ENCODE measurements at places on chromosomes 7 and 10. TPM values are rescaled to one million over a fixed set of nuclear protein-coding genes. Genes with fewer than 3 reads are reported as not detected.
A peak's percentile ranks its signal among the peaks of the same experiment; 100 is the strongest.

DNA sequence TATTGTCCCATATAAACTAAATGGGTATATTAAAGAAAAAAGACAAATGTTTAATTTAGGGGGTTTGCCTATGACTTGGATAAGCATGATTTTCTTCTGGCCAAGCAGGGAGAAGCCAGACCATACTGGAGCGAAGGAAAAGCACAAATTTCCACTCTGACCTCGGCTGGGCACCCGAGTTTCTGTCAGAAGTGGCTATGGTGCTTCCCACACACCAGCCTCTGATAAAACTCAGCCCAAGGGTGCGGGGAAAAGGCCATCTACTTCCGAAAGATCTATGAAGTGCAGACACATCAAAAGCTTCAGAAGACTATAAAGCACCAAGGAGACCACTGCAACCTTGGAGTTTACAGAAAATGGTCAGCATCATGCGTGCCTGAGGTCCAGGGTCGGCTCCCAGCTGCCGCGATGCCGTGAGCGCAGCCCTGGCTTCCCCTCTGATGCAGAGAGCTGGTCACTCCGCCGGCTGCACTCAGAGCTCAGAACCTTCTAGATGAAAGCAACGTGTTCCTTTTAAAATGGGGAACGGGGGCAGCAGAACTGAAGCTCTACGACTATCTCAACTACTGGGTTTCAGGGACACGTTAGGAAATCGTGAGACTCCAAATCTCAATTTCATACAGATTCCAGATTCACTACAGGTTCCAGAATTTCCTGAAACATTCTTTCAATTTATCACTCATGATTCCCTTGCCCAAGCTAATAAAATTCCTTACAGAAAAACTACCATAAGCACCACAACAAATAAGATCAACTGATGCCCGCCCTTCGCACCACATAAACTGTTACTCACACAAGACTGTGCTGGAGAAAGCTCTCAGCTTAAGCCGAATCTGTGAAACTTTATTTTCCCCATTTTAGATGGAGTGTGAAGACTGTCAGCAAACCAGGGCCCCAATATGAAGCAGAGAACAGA, 84.5 kb downstream of the DIP2C start:
- no peak for DNase-seq

PRTFDC1 gene
- 50.1 TPM for polyA plus RNA-seq

GRM8 gene
- 0.18 TPM for polyA plus RNA-seq

DNA sequence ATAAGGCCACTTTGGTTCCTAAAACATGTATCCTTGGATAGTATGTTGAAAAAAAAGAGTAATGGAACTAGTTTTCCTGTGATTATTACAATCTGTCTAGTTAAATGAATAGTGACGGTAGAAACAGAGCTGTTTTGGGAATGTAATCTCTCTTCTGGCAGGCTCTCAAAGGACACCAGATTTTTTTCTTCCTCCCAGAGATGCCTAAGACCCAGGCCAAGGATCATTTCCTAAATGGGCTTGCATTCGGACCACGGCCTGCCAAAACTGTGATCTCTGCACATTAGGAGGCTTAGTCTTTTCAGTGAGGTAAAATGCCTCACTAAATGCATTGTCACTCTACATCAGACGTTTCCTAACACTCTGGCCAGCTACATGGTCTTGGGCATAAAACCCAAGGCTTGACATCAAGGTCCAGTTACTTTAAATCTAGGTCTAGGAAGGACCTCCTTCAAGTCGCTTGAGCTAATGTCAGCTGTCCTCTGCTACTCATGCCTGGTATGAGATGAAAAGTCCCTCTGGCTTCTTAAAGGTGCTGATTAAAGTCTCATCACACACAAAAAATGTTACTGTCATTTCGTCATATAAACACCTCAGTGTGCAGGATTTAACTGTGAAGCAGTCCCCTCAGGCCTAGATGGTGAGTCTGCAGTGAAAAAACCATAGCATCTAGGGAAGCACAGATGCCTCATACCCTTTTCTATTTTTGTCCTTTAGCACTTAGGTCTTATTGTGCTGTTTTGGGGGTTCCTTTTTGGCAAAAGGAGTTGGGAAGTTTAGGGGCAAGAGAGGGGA, 47.7 kb downstream of the DLD start:
- DNase-seq, result peak; percentile 51

DNA sequence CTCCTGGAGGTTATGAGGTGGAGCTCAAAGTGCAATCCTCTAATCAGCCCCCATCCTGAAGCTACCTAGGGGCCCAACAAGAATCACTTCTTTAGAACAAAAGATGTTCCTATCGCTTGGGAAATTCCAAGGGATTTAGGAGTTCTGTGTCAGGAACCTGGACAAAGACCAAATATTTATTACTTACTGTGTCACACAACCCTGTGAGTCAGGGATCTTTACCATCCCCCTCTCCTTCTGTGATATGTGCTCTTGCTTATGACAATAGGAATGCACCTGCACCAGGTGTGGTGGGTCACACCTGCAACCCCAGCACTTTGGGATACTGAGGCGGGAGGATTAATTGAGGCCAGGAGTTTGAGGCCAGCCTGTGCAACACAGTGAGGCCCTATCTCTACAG, 485.8 kb downstream of the PLXDC2 start:
- no peak for DNase-seq

- no peak for DNase-seq
Measured at GRCh38 chr7:21749378-21749777, 196.3 kb downstream of the CDCA7L start.

NPSR1 gene
- not detected for polyA plus RNA-seq

DNA sequence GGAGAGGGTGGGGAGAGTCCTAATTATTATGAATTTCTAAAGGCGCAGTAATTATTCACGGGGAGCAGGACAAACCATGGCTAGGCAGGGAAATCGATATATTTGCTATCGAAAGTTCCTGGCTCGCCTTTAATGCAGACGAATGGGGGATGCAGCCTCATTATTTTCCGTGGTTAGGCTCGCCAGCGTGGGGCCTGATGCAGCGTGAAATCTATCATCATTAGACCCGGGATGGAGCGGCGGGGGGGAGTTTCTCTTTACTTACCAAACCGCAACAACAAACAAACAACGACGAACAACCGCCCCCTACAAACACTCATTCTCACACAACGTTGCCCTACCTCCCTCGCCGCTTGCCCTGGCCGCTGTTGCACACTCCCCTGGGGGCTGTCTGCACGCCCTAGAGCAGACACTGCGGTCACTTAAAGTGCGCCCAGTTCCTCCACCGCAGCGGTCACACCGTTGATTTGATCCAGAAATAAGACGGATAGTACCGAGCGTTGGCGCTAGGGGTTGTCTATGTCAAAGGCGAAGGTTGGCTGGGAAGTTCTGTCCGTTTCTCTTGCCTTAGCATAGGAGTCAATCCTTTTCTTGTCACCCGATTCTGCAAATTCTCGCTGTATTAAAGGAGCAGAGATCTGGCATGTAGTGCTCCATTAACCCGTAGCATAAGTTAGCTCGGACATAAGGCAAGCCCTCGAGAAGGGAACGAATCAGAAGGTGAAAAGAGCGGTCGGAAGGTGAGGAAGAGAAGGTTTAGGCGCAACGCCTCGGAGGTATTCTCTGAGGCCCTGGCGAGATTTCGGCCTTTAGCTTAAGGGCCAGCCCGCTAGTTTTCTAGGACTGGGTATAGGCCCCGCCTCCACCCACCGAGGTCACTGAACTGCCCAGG, 10.4 kb downstream of the NXPH1 start:
- DNase-seq, result no peak

OR6V1 gene
- not detected for polyA plus RNA-seq

CYP3A7 gene
- polyA plus RNA-seq, result 0.67 TPM

- peak; percentile 29 for DNase-seq
Measured at GRCh38 chr10:104441329-104442000, 87.8 kb downstream of the CFAP58 start.

GRCh38 chr7:27178366-27178765, 4.2 kb upstream of the HOXA10 start:
- no peak for DNase-seq
